ENCODE measurements at places on chromosomes 2 and 18.
A peak's percentile ranks its signal among the peaks of the same experiment; 100 is the strongest.

DNA sequence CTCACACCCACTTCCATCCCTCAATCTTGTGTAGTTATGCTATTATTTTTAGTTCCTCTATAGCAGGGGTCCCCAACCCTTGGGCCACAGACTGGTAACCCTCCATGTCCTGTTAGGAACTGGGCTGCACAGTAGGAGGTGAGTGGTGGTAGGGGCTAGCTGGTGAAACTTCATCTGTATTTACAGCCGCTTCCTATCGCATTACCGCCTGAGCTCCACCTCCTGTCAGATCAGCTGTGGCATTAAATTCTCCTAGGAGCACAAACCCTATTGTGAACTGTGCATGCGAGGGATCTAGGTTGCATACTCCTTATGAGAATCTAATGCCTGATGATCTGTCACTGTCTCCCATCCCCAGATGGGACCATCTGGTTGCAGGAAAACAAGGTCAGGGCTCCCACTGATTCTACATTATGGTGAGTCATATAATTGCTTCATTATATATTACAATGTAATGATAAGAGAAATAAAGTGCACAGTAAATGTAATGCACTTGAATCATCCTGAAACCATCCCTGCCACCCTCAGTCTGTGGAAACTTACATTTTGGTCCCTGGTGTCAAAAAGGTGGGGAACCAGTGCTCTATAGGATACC lies 1.6 kb upstream of the RAB11FIP5 start:
- DNase-seq = no peak

GRCh38 chr2:205475416-205475768 lies 206.9 kb upstream of the NRP2 start:
- DNase-seq = no peak

- DNase-seq = no peak
These were observed 2.3 kb upstream of the MAB21L4 start for GRCh38 chr2:240898108-240898730.

DNA sequence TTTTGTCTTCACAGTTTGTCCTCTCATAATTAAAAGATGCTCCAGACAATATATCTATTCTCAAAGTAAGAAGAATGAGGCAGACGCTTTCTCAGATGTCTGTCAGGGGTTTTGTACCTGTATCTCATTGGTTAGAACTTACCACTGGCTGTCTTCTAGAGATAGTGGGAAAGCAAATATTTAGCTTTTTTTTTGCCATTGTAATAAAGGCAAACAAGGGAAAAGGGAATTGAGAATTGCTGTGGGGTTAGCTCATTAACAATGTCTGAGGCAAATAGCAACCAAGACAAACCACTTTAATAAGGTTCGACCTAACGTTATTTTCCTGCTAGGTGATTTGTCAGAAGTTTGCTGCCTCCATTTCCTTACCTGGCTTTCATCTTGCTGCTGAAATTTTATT lies 30.0 kb downstream of the ZNF638 start:
- no peak for DNase-seq

DNA sequence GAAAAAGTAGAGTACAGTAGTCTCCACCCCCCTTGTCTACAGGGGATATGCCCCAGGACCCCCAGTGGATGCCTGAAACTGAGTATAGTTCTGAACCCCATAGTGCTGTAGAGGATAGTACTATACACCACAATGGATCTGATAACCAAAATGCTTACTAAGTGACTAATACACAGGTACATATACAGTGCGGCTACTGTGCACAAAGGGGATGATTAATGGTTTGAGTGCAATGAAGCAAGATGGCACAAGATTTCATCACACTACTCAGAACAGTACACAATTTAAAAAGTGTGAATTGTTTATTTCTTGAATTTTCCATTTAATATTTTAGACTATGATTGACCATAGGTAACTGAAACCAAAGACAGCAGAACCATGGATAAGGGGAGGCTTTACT lies 446.9 kb upstream of the NRP2 start:
- no peak for DNase-seq

DNA sequence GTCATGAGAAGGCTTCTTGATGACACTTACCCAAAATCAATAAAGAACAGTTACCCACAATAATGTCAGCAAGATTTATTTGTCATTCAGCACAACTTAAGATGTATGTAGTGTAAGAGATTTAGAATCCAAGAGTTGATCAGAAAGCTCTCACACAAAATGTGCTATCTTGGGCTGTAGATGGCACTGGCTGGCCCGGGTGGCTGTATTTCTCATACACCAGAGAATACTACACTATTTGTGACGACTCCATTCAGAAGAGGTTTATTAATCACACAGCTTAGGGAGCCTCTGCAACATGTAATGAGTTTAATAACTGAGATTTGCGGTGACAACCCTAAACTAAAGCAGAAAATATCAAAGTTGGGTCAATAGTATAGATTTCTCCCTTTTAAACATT lies 530.4 kb upstream of the KLHL29 start:
- no peak for DNase-seq

DNA sequence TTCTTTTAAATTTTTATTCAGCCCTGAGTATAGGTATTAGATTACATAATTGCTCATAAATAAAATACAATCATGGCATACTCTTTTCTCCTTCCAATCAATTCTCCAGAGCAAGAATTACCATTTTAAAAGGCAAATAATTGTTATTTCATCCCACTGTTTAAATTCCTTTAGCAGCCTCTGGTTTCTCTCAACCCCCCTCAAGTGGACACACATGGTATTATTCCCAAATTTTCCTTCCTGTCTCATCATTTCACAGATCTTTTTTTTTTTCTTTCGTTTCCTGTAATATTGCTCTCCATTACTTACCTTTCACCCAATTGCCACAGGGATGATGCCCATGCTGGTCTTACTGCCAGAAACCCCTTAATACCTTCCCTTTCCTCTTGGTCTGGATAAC lies 385.2 kb downstream of the RIT2 start:
- DNase-seq = no peak

DNA sequence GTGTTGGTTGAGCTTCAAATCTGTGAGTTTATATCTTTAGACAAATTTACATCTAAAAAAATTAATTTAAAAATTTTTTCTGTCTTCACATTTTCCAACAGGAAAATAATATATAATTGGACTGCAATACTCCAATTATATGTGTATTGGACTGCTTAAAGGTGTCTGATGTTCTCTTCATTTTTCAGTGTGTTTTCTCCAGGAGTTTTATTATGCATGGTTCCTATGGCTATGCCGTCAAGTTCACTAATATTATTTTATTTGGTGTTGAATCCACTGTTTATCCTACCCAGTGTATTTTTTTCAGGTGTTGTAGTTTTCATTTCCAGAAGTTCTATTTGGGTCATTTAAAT lies 62.1 kb upstream of the CTLA4 start:
- no peak for DNase-seq

DNA sequence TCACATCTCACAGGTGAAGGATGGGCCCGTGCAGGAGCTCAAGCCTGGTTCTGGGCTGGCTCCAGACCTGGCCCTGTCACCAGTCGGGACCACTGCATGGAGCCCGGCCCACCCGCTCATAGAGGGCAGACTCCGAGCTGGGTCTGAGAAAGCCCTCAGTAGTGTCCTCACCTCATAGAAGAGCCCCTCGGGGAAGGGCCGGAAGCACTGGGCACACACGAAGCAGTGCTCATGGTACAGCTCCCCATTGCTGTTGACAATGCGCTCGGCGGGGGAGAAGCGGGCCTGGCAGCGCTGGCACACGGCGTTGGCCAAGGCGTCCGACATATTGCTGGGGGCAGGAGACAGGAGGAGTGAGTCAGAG lies 11.3 kb downstream of the GPR17 start:
- DNase-seq = no peak

DNA sequence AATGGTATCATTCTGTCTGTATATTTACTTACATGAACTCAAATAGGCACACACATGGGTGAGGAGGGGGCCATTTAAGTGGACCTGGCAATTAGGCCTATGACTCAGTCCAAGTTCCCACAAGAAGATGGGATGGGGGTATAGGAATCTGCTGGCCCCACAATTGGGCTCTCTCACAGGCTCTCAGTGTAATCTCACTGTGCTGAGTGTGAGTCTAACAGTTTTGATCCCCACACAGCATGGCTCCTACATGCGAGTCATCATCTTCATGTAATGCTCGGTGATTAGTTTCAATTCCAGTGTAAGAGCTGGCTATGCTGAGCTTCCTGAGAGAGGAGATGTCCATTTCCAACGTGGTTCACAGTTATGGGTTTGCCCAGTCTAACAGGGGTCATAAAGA lies 114.0 kb downstream of the GATA6 start:
- DNase-seq = no peak

GRCh38 chr2:74198461-74199274 lies at the start of gene MTHFD2:
MTHFD2 (plus strand) TSS chr2:74198615; CDS start chr2:74198642, 27 bp downstream.
- peak; percentile 95 for DNase-seq

All from activated CD4-positive, alpha-beta T cell treated with anti-CD3 and anti-CD28 coated beads for 48 hours (primary cell).